T-helper 2 cell treated with Interferon-gamma antibody and Interleukin-4, amounts not matched to agents 5 μg/mL and 100 μg/mL, for 36 hours (primary cell): ENCODE measurements at places on chromosomes 12 and 14.

GRCh38 chr14:57136669-57137328, 131.9 kb downstream of the EXOC5 start:
- DNase-seq, result no peak

GRCh38 chr12:132432721-132433577, 57.0 kb upstream of the FBRSL1 start:
- DNase-seq, result no peak

DNA sequence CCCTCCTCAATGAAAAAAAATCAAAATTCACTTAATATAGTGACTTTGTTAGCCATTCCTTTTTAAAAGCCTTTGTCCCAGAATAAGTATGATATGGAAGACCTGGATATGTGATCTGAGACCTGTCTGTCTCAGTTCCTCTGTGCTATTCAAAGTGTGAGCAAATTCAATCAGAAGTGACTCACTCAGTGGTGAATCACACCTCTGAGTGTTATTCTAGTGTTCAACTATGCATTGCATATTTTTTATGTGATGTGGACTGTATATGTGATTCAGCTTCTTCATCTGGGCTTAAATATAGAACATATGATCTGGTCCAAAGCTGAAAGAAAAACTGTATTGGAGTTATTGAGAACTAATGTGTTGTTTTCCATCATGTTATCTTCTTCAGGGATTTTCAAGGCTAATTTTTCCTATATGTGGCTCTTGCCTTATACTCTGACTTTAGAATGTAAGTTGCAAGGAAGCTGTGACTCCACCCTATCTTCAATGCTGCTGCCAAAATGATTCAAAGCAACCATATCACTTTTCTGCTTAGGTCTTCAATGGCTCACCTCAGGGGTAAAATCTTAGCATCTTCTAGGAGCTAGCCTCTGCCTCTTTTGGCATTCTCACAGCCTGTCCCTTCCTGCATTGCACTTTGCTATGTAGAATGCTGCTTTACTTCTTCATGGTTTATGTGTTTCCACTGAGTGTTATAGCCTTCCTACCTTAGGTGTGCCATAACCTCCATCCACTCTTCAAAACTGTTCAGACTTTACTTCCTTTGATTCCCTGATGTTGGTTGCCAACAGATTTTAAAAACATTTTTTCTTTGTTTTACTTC, 169.8 kb downstream of the OTOGL start:
- no peak for DNase-seq

- no peak for DNase-seq
Observed at GRCh38 chr14:106166650-106167204, 640.3 kb downstream of the TMEM121 start.

GRCh38 chr14:90291699-90292098, 35.3 kb downstream of the PSMC1 start:
- no peak for DNase-seq

DNA sequence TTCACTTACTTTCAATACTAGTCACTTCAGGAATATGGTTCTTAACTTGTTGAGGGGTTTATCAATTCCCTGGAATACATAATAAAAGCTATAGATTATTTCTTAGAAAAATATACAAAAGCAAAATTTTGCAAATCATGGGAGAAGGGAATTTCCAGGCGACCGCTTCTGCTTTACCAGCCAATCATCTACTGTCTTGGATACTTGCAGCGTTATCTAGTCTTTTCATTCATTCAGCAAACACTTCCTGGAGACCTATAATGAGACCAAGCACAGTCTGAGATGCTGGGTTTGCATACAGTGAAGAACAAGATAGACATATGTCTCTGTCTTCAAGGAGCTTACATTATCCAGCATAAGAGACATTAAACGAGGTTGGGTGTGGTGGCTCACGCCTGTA, 1.5 kb upstream of the MRPL42 start:
- DNase-seq, result no peak

- no peak for DNase-seq
Observed at GRCh38 chr12:111901182-111901581, 59.2 kb downstream of the MAPKAPK5 start.

DNA sequence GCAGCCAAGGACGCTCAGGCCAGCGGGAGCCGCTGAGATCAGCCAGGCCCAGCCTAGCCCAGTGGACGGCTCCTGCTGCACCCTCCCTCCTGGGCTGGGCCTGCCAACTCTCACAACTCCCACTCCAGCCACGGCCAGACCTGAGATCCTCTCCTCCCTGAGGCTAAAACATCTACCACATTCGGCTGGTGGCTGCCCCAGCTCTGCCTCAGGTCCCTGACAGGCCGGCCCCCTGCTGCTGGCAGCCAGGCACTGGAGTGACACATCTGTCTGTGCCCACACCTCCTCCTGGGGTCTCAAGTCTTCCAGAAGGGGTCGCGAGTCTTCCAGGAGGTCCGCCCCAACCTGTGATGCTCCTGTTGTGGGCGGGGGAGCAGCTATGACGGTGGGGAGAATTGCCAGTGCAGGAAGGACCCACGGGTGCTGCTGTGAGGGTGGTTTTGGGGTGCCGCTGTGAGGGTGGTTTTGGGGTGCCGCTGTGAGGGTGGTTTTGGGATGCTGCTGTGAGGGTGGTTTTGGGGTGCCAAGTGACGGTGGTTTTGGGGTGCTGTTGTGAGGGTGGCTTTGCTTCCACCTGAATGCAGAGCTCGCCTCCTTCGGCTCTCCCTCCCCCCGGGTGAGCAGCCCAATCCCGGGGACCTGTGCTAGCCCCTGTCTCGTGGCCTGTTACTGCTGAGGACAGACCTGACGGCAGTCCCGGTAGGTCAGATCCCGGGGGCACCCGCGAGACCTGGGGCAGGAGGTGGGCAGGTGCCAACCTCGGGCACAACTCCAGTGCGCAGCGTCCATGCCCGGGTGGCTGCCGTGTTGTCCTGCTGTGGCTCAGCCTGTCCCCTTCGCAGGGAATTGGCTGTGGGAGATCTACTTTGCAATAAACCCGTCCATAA, 27.5 kb upstream of the C14orf180 start:
- no peak for DNase-seq

- DNase-seq, result no peak
Observed at GRCh38 chr14:85558505-85558904, 28.6 kb downstream of the FLRT2 start.

DNA sequence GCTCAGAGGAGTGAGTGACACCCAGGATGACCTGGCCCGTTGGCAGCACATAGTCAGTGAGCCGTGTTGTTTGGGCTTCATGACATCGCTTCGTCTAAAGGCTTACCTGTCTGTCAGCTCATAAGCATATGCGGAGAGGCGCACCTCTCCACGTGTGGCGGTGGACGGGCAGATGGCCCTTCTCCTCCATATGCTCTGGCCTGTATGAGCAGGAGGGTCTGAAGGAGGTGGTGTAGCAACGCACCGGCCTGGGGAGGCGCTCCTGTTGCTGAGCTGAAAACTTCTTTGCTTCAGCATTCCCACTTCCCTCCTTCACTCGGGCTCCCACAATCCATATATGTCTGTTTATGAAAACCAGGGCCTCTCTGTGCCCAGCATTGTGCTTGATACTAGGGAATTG, 186.1 kb downstream of the TSPAN9 start:
- no peak for DNase-seq

GRCh38 chr12:48069241-48069640, 36.6 kb downstream of the SENP1 start:
- no peak for DNase-seq

GRCh38 chr12:129373746-129374145, 520.5 kb downstream of the GLT1D1 start:
- no peak for DNase-seq

- no peak for DNase-seq
Observed at GRCh38 chr14:100138082-100138787, 21.2 kb downstream of the DEGS2 start.

GRCh38 chr14:103232031-103232808, 101.8 kb upstream of the EIF5 start:
- DNase-seq, result no peak

DNA sequence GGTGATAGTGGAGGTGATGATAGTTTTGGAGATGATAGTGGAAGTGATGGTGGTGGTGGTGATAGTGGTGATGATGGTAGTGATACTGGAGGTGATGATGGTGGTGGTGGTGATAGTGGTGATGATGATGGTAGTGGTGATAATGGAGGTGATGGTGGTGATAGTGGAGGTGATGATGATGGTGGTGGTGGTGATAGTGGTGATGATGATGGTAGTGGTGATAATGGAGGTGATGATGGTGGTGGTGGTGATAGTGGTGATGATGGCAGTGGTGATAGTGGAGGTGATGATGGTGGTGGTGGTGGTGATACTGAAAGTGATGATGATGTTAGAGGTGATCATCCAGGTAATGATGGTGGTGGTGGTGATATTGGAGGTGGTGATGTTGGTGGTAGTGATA, 570.0 kb upstream of the TMEM132C start:
- no peak for DNase-seq

- DNase-seq, result no peak
Observed at GRCh38 chr12:87163122-87163521, 866.1 kb downstream of the C12orf50 start.

DNA sequence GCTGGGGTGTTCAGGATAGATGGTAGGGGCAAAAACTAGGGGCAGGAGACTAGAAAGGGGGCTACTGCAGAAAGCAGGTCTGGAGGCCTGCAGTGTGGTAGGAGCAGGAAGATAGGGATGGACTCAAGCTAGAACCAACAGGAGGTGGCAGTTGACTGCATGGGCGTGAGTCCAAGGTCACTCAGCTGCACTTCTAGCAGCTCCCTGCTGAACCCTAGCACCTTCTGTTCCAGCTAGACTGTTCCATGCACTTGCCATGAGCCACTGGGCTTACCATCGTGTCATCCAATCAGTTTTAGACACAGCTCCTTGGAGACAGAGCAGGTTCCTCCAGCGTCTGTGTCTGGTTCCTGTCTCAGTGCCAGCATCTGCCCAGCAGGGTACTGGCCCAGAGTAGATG, 11.3 kb upstream of the KRT8 start:
- DNase-seq, result no peak

DNA sequence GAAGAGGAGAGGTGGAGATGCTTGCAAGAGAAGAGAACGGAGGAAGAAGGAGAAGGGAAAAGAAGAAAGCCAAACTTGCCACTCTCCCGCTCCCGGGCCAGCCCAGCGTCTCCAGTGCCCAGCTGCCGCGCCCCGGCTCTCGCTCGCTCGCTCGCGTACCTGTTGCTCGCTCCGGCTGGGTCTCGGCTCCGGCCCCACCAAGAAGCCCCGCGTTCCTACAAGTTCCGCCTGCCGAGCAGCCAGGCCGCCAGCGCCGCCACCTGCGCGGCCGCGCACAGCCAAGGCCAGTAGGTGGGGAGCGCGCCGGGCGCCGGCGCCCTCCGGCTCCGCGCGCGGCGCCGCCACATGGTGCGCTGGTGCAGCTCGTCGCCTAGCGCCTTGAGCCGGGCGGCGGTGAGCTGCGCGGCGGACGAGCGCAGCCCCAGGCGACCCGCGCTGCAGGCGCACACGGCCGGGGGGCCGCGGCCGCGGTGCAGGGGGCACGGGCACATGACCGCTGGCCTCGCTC, 370 bp downstream of the HRK start:
- peak; percentile 17 for DNase-seq

- DNase-seq, result no peak
Observed at GRCh38 chr14:99435327-99435726, 45.3 kb downstream of the SETD3 start.

DNA sequence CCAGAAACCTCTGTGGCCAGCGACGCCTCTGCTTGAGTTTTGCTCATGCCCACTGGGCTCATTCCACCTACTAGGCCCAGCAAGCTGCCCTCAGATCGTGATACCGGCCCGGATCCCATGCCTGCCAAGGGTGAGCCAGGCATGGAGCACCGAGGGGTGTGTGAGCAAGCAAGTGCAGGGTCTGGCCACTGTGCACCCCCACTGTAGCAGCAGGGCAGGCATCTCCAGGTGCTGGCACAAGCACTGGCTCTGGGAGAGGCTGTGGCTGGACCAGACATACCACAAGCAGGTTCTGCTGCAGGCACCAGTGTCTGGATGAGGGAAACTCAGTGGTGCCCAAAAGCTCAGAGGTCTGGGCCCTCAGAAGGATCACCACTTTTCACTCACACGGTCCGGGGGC, 20.6 kb downstream of the FAM186A start:
- no peak for DNase-seq

GRCh38 chr14:96309133-96309895, 53.3 kb downstream of the BDKRB1 start:
- DNase-seq, result no peak

DNA sequence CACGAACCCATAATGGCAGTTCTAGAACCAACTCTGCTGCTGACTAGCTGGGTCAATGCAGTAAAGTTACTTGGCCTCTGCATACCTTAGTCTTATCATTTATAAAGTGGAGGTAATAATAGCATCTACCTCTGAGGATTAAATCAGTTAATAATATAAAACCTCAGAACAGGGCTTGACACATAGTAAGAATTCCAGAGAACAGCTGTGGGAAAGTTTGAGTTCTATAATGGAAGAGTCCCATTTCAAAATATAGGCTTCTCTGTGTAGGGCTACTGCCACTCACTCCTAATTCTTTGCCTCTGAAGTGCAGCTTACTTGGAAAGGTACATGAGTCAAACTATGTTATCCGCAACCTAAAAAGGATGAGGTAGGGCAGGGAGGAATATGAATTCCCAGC, 269.2 kb upstream of the PRKD1 start:
- DNase-seq, result no peak

DNA sequence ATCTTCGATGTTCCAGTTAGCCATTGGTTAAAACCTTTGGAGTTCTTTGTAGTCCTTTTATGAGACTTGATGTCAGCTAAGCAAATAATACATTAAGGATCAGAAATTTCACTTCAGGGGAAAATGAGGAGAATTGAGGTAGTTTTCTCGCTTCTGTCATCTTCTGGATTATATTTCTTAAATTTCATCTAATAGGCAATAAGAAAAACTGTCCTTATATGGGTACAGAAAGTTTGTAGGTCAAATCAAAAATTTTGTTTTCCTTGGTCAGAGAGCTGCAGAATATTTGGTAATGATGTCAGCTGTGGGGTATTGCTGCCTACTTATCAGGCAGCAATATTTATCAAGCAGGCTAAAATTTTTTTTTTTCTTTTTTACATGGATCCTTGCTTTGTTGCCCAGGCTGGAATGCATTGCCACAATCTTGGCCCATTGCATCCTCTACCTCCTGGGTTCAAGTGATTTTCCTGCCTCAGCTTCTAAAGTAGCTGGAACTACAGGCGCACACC, 37.1 kb downstream of the RIMKLB start:
- DNase-seq, result no peak

GRCh38 chr14:59013672-59014298, 174.7 kb upstream of the DAAM1 start:
- no peak for DNase-seq
